Dermis microvascular lymphatic vessel endothelial cell (primary cell): ENCODE measurements at places on chromosomes 4 and X.

DNA sequence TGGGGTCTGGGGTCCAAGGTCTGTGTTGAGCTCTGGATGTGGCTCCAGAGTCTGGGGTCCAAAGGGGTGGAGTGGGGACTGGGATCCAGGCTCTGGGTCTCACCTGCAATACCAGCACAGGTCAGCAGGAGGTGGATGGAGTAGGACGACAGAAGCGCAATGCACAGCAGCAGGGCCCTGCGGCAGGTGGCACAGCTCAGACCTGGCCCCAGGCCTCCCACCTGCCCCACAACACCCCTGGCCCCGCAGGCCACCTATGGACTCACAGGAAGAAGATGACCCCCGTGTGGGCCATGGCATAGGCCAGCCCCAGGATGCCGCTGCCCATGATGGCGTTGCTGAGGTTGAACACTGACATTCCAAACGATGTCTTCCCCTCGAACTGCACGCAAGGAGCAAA lies 3.4 kb downstream of the SLC38A5 start:
- no peak for DNase-seq

- DNase-seq, result no peak
Observed at GRCh38 chr4:181661923-181662322, 581.3 kb upstream of the TENM3 start.

- DNase-seq, result no peak
Observed at GRCh38 chr4:13912436-13912925, 285.0 kb upstream of the BOD1L1 start.

DNA sequence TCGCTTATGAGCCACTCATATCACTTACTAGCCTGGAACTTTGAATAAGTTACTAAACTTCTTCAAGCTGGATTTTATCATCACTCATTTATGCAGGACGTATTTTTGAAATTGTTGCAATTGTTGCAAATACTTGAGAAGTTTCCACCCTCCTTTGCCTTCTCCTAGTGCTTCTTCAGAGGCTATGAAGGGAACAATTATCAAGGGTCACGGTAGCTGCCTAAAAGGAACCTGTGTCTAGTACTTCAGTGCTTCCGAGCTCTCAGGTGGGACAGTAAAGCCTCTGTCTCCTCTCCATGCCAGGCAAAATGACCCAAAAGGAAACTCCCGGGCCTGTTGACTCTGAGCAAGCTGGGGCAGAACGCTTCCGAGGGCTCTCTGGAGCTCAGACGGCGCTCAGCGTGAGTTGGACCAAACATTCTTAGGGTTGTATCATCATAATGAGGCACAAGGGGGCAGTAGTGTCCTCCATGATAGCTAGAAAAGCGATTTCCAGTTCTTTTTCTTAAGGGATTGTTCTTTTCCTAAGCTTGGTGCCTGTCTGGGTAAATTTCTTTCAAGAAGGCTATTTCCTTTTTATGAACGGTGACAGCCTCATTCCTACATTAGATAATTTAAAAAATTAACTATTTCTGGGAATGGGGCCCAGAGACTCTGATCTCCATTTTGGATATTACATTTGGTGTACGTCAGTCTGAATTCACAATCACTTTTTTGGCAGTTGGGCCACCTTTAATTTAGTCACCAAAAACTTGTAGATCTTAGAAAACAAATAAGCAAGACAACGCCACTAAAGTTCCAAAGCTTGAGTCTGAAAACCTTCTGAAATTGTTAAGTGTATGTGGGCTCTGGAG lies 73.1 kb downstream of the PACRGL start:
- DNase-seq, result peak; percentile 70

GRCh38 chrX:19760841-19761512 lies 126.4 kb downstream of the SH3KBP1 start:
- DNase-seq, result no peak

GRCh38 chr4:174317531-174317930 lies 33.8 kb downstream of the CEP44 start:
- peak; percentile 76 for DNase-seq

- DNase-seq, result no peak
Observed at GRCh38 chr4:185654311-185654710, 119.0 kb upstream of the PDLIM3 start.
